ENCODE measurements at places on chromosomes 11 and 22.

DNA sequence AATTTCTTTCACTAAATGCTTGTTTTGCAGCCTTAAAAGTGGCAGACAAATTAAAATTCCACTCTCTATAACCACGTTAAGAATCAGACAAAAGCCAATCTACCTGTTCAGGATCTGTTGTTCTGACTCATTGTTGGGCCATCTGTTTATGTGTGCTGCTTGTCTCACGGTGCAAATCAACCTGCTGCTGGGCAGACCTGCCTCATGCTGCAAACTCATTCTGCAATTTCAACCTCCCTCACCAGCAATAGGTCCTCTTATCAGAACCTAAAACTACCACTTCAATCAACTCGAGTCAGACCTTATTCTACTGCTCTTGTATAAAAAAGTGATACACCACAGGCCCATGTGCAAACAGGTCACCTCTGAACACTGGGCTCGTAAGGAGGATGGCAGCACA is 75.1 kb downstream of the LARGE2 start:
- H3K4me1 ChIP-seq: no peaks in the 10 kb centered on the region
- H3K27me3 ChIP-seq: no peaks in the 10 kb centered on the region
- no peak overlapping the region for H3K4me3 ChIP-seq
- H3K27ac ChIP-seq: no peak overlapping the region

DNA sequence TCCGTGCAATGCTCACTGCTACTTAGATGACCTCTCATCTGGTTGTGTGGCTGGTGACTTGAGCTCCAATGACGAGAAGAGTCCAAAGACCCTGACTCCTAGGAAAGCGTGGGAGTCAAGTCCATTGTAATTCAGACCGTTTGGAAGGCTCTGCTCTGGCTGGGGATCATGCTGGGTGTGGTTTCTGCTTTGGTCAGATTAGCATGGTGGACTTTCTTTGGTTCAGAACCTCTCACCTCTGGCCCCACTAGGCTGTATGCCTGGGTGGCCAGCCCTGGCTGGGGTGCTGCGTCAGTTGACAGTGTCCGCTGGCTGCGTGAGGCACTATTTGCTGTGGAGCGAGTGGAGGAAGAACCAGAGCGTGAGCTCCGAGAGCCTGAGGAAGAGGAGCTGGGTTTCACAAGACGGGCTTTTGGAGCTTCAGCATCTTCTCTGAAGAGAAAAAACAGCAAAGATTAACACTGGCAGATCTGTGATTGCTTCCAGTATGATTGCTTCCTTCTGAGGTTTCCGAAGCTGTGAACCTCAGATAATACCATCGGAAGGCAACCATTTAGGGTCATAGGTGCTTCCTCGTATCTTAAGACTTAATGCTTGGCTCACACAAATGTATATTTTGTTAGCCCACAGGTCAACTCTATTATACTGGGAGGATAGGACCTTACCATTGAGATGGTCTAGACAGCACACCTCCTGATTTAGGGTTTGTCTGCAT is 11.6 kb upstream of the HSPA8 start:
- H3K4me3 ChIP-seq: no peak overlapping the region
- no peaks in the 10 kb centered on the region for H3K36me3 ChIP-seq
- no peaks in the 10 kb centered on the region for H3K27me3 ChIP-seq
- no peak for DNase-seq
- no peak overlapping the region for H3K27ac ChIP-seq

DNA sequence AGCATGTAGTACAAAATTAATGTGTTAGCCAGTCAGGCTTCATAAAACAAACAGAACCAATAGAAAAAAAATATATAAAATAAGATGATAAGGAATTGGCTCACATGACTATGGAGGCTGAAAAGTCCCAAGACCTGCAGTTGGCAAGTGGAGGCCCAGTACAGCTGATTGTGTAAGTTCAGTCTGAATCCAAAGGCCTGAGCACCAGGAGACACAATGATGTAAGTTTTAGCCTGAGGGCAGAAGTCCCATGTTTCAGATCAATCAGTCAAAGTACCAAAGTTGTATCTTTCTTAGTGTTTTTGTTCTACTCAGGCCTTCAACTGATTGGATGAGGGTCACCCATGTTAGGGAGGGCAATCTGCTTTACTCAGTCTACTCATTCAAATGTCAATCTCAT is 14.3 kb upstream of the OR10D3 start:
- no peak overlapping the region for H3K27ac ChIP-seq
- no peak overlapping the region for H3K4me3 ChIP-seq
- no peak for DNase-seq
- no peaks in the 10 kb centered on the region for H3K36me3 ChIP-seq

DNA sequence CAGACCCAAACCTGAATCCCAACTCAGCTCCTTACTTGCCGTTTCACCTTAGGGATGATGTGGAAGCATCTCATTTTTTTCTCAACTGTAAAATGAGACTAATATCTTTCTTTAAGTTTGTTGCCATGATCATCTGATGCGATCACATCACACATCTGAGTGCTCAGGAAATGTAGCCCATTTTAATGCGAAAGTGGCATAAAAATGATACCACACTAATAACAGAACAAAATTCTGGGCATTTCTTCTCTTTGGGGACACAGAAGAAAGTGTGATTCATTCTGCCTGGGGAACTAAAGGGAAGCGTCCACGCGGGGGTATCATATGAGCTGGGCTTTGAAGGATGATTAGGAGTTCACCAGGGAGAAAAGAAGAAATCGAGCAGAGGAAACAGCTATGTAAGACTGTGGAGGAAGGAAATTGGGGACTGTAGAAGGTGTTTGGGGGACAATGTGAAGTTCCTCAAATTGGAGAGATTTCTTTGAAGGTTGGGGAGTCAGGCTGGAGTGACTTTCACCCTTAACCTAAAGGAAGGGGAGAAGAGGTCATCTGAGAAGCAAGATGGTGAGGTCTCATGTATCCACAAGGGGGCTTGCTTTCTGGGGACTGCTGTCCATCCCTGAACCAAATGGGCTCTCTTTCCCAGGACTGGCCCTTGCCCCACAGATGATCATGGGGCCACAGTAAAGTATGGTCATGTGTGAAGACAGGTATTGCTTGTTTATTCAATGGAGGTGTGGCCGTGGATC is 49.7 kb upstream of the NNMT start:
- DNase-seq: no peak
- H3K27ac ChIP-seq: no peak overlapping the region
- H3K4me3 ChIP-seq: no peak overlapping the region
- no peaks in the 10 kb centered on the region for H3K4me1 ChIP-seq
- H3K36me3 ChIP-seq: peaks cover 28% of the 10 kb centered on the region

DNA sequence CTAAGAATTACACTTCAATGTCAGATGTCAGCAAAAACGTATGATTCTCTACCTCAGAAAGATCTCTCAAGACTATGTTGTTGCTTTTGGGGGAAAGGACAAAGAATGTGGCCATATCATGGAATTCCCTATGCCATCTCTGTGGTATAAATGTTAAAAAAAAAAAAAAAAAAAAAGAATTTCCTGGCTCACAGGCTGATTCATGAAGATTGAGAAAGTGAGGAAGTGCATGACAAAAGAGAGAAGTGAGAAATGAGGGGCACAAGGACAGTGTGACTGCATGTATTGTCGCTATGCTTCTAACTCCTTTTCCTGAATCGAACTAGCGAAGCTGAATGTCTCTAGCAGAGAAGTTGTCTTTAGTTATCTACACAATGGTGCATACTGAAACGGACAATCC is 80.6 kb upstream of the CARD18 start:
- no peak for DNase-seq
- no peaks in the 10 kb centered on the region for H3K27me3 ChIP-seq
- no peak overlapping the region for H3K27ac ChIP-seq
- no peak overlapping the region for H3K4me3 ChIP-seq

- peak; percentile 51 for DNase-seq
- no peaks in the 10 kb centered on the region for H3K27me3 ChIP-seq
- peak overlapping the region; percentile 98 for H3K4me3 ChIP-seq
Observed at GRCh38 chr22:41445129-41446056, 1.2 kb downstream of the TOB2 start.

DNA sequence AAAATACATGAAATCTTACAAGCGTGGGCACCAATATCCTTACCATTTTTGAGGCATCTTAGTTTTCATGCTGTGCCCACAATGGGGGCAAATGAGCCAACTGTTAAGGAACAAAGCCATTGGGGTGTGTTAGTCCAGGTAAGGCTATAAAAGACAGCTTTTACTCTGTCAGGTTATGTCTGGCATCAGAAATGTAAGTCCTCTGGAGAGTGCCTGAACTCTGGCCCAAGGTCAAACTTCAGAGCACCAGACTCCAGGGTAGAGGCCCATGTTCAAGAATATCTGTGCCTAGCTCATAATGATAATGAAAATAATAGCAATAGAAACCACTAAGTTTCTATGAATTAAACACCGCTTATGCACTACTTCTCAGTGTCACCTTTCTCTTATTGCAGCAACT is 105.5 kb downstream of the CSNK2A3 start:
- peaks cover 4% of the 10 kb centered on the region for H3K27me3 ChIP-seq
- H3K27ac ChIP-seq: no peak overlapping the region

GRCh38 chr22:44889255-44889878 is 120.4 kb downstream of the PHF21B start:
- no peak overlapping the region for H3K27ac ChIP-seq
- no peaks in the 10 kb centered on the region for H3K4me1 ChIP-seq
- no peaks in the 10 kb centered on the region for H3K27me3 ChIP-seq
- H3K36me3 ChIP-seq: no peaks in the 10 kb centered on the region
- H3K4me3 ChIP-seq: no peak overlapping the region

GRCh38 chr11:24738972-24739371 is 242.1 kb downstream of the LUZP2 start:
- no peak overlapping the region for H3K4me3 ChIP-seq
- no peak overlapping the region for H3K27ac ChIP-seq
- no peak for DNase-seq
- H3K4me1 ChIP-seq: no peaks in the 10 kb centered on the region
- no peaks in the 10 kb centered on the region for H3K36me3 ChIP-seq

DNA sequence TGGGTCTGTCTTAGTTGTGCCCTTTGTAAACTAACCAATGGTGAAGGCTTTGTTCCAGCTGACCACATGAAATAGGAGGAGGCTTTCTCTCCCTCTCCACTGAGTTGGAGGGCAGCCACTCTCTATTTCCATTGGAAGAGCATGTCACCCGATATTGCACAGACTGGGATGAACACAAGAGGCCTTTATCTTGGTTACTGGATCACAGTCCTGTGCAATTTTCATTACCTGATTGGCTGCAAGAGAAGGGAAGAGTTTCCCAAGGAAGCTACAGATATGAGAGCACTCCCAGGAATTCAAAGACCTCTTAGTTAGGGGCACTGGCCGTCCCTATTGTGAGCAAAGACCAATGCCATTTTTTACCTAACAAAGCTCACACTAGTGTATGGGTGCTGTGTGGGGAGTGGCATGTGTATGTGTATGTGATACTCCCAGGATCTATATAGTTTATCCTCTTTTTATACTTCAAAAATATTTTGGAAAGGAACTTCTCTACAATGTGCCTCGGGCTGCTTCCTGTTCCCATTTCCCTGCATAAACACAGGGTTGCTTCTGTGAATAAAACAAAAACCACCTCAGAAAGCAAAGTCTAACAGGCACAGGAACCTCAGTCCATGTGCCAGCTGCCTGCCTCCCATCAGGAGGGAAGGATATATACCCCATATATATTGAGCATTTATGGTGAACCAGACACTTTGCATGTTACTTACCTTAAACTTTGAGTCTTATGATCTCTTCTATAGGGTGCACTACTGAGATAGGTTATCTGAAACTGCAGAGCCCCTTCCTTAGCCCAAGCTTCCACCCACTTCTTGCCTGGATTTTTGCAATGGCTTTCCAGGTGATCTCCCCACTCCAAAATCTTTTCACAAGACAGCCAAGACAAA is 126.5 kb downstream of the RASSF10 start:
- H3K27ac ChIP-seq: no peak overlapping the region
- H3K36me3 ChIP-seq: no peaks in the 10 kb centered on the region
- no peak for DNase-seq
- no peaks in the 10 kb centered on the region for H3K27me3 ChIP-seq

DNA sequence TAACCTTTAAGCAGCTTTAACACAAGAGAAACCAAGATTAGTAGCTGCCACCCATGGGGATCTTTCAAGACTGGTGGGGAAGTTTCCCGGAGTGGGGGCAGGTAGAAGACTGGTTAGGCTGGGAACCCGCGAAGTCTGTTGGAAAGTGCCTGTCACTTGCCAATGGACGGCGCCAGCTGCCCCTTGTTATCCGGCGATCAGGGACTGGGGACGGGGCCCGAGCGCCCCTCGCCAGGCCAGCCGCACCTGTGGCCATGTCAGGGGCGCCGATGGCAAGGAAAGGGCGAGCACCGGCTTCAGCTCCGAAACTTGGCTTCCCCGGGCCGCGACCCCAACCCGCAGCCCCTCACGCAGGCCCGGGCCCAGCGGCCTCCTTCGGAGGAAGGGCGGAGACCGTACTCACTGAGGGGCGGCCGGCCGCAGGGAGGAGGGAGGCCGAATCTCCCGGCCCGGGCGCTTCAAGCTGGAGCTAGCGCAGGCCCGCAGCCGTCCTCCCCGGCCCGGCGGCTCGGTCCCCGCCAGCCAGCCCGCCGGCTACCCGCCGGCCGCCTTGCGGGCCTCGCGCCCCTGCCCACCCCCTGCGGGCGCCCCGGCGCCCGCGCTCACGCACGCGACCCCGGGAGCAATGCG is 539 bp downstream of the EIF4ENIF1 start:
- H3K27me3 ChIP-seq: no peaks in the 10 kb centered on the region
- H3K4me1 ChIP-seq: peaks cover 18% of the 10 kb centered on the region
- H3K4me3 ChIP-seq: peak overlapping the region; percentile 96
- peak; percentile 47 for DNase-seq

DNA sequence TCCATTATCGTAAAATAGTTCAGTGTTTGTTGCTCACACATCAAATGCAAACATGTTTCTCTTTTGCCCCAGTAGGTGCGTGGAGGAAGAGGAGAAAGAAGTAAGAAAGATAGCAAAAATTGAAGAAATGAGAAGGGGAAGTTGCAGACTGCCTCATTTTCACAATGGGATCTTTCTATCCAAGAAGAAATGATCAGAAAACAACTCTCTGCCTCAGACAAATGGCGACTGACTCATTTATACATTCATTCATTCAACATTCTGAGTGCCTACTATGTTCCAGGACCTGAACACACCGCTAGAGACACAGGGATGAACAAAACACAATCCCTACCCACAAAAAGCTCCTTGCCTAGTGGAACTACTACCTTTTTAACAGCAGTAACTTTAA is 367 bp downstream of the HPS5 start:
- H3K27me3 ChIP-seq: no peaks in the 10 kb centered on the region
- no peak for DNase-seq
- H3K4me1 ChIP-seq: peaks cover 9% of the 10 kb centered on the region
- H3K4me3 ChIP-seq: peak overlapping the region; percentile 94
- peaks cover 3% of the 10 kb centered on the region for H3K36me3 ChIP-seq
- peak overlapping the region; percentile 97 for H3K27ac ChIP-seq

- H3K4me3 ChIP-seq: no peak overlapping the region
- H3K36me3 ChIP-seq: no peaks in the 10 kb centered on the region
- no peaks in the 10 kb centered on the region for H3K27me3 ChIP-seq
- H3K4me1 ChIP-seq: peaks cover 5% of the 10 kb centered on the region
- no peak for DNase-seq
Observed at GRCh38 chr11:64322925-64323260, 5.0 kb downstream of the PRDX5 start.

DNA sequence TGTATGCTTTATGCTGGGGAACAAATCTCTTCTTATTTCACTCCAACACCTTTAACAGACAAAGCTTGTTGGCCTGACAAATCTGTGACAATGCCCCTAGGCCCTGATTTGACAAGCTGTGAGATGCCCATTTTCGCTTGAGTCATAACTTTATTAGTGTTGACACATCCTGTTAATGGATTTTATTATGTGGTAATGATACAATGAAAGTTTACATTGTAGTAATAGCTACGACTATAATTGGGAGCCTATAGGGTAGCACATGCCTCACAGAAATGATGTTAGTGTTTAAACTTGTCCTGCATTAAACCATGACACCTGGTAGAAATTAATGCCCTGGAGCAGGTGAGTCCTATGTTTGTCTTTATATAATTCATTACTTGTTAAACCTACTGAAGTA is 3.3 kb upstream of the MMP10 start:
- DNase-seq: no peak
- H3K4me3 ChIP-seq: no peak overlapping the region
